ENCODE measurements at places on chromosomes 2 and 18. TPM values are rescaled to one million over a fixed set of nuclear protein-coding genes. Genes with fewer than 3 reads are reported as not detected.

CFAP221 gene
- total RNA-seq: 2.1 TPM

MOGAT1 gene
- not detected for total RNA-seq

LRRC30 gene
- total RNA-seq: not detected

ZNF512 gene
- total RNA-seq: 48.0 TPM

CDH20 gene
- total RNA-seq: not detected

NEURL3 gene
- 31.1 TPM for total RNA-seq

EFR3B gene
- total RNA-seq: 0.35 TPM

TMEM17 gene
- total RNA-seq: 2.4 TPM

EIPR1 gene
- total RNA-seq: 70.8 TPM

KCNJ3 gene
- total RNA-seq: 0.10 TPM

ZNF892 gene
- 16.7 TPM for total RNA-seq

METTL5 gene
- 55.3 TPM for total RNA-seq

C18orf54 gene
- 4.3 TPM for total RNA-seq

IGFBP2 gene
- total RNA-seq: 42.6 TPM

NT5C1B gene
- total RNA-seq: not detected

C1GALT1C1L gene
- 2.5 TPM for total RNA-seq

TUBA4B gene
- 0.25 TPM for total RNA-seq

ASB3 gene
- 22.4 TPM for total RNA-seq

LHCGR gene
- not detected for total RNA-seq

All from renal cortical epithelial cell (primary cell).